Activated CD8-positive, alpha-beta memory T cell treated with anti-CD3 and anti-CD28 coated beads for 1 hour (primary cell): ENCODE measurements at places on chromosomes 2 and 18.

GRCh38 chr2:10007921-10008808 lies 35.2 kb upstream of the KLF11 start:
- DNase-seq = no peak

DNA sequence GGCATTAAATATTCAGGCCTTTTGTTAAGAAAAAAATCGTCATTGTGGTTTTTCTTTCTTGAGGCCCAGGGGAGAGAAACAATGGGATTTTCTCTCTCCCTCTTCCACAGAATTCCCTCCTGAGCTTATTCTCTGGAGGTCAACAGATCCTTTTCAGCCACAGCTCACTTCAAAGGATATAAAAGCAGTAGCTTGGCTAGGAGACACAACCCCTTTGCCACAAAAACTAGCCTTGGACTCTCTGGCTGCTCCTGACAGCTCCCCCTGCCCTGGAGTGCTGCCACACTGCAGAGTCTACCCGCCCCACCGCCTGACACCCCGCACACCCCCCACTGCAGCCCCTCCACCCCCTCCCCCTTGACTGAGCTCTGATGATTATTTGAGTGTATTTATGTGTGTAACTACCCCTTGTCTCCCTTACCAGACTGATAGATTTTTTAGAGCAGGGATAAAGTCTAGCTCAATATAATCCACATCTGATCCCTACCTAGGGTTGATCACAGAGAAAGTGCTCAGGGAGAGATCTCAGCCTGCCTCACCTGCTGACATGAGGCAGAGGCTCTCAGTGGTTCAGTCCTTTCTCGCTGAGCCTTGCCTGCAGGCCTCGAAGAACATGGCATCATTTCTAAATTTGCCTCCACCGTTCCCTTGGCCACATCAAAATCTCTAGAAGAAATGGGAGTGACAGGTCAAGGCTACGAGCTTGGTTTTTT lies 132.2 kb upstream of the SP5 start:
- no peak for DNase-seq

DNA sequence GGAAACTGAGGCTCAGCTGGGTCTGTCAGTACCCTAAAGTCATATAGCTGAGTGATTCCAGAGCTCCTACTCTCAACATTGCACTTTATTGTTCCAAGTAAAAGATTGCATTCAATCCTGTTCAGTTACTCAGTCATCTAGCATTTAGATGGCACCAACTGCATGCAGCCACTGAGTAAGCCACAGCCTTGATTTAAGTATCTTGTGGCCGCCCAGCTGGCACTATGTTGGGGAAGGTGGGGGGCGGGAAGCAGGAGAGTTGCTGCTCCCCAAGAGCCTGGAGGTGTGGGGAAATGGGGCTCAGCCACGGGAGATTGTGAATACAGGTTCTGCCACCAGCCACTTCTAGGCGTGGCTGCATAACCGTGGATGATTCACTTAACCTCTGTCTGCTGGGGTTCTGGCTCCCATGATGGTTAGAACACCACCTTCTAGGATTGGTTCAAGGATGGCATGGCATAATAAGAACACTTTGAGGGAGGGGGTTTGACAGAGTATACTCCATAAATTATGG lies 17.1 kb downstream of the ZFP36L2 start:
- no peak for DNase-seq

- DNase-seq = no peak
Measured at GRCh38 chr2:205880048-205880447, 197.7 kb downstream of the NRP2 start.

DNA sequence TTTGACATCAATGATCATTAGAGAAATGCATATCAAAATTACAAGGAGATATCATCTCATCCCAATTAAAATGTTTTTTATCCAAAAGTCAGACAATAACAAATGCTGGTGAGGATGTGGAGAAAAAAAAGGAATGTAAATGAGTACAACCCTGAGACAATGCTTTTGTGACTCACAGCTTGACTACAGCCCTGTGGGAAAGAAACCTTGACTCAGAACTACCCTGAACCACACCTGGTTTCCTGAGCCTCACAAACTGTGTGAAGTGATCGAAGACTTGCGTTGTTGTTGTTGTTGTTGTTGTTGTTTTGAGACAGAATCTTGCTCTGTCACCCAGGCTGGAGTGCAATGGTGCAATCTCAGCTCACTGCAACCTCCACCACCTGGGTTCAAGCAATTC lies 266.6 kb upstream of the MYT1L start:
- DNase-seq = no peak

DNA sequence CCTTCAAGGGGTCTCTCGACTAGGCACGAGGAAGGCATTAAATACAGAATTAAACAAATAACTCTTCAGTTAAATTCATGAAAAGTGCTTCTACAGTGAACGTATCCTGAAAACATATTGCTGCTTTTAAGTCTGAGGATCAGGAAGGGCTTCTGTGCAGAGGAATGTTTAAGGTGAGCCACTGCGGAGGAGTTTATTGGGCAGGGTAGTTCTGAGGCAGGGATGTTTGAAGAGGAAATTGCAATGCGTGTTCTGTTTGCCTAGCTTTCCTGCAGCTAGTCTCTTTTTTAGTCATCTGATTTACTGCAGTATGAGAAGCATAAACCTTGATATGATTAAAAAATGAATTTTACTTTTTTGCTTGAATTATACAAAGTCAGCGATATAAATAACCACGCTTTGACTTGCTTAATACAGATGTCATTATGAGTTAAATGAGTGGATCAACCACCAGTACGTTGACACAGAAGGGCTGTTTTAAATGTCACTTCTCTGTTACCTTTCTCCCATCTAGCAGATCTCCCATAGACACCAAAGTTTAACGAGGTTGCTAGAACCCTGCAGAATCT lies 98.7 kb downstream of the CTNNA2 start:
- DNase-seq = no peak

GRCh38 chr2:150232321-150232720 lies 255.1 kb downstream of the RND3 start:
- DNase-seq = no peak

DNA sequence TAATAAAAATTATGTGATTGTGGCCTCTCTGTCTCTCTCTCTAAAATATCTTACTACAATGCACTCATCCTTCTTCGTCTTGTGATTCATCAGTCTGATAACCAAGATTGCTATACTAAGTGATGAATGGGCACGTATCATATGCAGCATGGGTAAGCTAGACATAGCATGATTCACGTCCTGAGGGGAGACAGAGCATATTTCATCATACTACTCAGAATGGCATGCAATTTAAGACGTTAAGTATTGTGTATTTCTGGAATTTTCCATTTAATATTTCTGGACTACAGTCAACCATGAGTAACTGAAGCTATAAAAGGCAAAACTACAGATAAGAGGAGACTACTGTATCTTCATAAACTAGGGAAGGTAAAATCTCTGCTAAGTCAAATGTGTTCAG lies 97.0 kb upstream of the CD226 start:
- DNase-seq = no peak

GRCh38 chr18:9260388-9261380 lies 73.9 kb upstream of the TWSG1 start:
- no peak for DNase-seq

DNA sequence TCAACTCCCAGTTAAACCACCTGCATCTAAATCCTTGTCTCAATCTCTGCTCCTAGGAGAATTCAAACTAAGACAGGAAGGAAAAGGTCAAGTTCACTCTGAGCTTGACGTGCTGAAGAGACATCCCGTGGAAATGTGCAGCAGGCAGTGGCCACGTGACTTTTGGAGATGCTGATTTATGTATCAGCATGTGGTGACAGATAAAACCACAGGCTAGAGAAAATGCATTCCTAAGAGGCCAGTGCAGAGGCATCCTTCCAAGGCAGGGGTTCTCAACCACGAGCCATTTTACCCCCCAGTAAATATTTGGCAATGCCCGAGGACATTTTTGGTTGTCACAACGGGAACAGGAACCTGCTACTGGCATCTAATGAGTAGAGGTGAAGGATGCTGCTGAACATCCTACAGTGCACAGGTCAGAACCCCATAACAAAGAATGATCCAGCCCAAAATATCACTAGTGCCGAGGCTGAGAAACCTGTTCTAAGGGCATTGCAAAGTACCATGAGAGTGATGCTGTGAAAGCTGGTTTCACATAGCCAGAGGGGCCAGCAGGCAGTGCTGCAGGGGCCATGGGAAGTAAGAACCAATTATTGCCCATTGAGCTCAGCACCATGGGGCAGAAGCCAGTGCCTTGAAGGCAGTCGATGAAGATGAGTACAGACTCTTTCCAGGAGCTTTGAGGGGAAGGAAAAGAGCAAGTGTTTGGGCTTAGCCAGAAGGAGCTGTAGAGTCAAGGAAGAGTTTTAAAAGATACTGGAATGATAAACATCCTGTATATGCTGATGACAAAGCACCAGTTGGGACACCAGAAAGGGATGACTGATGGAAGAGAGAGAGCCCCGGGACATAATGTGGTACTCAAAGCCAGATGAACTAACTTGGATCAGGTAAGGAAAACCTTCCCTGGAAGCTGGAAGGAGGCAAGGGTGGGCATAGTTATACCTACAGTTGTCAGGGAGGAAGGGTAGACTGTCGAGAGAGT lies 174.6 kb downstream of the HAUS1 start:
- DNase-seq = no peak

GRCh38 chr2:162062559-162062958 lies 11.5 kb downstream of the DPP4 start:
- DNase-seq = no peak

DNA sequence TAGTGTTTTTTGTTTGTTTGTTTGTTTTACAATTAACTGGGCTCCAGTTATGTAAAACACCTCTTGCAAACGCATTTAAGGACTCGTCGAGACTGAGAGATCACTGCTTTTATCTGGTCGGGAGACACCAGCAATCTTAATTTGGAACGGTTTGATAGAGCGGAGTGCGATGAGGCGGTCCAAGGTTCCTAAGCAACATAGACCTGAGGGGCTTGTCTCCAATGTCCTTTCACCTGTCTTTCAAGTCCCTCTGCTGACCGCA lies 729 bp upstream of the SELENOI start:
- DNase-seq = no peak

DNA sequence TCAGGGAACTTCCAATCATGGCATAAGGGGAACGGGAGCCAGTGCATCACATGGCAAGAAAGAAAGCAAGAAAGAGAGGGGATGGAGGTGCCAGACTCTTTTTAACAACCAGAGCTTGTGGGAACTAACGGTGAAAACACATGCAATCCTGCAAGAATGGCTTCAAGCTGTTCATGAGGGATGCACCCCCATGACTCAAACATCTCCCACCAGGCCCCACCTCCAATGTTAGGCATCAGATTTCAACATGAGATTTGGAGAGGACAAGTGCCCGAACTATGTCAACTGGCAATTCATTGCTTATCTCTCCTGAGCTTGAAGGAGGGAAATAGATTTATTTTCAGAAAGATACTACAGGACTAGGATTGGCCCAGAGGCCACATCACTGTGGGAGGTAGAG lies 270.0 kb downstream of the SLC4A3 start:
- DNase-seq = no peak

- DNase-seq = no peak
Measured at GRCh38 chr2:11795590-11795989, 49.2 kb downstream of the LPIN1 start.

DNA sequence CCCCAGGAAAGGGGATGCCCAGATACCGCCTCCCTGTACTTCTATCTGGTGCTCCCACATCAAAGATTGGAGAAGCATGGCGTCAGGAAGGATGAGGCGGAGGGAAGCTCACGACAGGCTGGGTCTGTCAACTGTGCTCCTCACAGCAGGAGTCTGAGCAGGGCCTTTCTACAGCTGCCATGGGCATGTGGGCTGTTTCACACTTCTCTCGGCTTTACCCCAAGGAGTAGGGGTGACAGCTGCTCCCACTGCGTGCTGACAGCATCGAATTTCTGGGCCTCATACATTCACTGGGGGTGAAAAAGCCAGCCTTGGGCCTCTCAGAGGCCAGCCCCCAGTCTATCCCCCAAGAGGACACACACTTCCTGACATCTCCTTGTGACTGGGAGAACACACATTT lies 21.1 kb downstream of the NEURL3 start:
- no peak for DNase-seq

DNA sequence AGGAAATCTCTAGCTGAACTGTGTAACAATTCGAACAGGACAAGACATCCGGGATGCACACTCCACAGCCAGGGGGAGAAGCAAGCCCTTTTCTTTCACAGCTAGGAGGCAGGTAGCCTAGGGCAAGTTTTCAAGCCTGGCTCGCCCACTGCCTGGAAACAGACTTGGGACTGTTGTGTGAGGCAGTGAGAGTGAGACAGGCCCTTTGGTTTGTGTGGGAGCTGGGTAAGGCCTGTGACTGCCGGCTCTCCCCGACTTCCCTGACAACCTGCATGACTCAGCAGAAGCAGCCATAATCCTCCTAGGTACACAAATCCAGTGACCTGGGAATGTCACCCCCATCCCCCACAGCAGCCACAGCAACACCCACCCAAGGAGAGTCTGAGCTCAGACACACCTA lies 179.7 kb downstream of the WDPCP start:
- DNase-seq = no peak

GRCh38 chr2:66547887-66548286 lies 113.0 kb downstream of the MEIS1 start:
- DNase-seq = no peak

DNA sequence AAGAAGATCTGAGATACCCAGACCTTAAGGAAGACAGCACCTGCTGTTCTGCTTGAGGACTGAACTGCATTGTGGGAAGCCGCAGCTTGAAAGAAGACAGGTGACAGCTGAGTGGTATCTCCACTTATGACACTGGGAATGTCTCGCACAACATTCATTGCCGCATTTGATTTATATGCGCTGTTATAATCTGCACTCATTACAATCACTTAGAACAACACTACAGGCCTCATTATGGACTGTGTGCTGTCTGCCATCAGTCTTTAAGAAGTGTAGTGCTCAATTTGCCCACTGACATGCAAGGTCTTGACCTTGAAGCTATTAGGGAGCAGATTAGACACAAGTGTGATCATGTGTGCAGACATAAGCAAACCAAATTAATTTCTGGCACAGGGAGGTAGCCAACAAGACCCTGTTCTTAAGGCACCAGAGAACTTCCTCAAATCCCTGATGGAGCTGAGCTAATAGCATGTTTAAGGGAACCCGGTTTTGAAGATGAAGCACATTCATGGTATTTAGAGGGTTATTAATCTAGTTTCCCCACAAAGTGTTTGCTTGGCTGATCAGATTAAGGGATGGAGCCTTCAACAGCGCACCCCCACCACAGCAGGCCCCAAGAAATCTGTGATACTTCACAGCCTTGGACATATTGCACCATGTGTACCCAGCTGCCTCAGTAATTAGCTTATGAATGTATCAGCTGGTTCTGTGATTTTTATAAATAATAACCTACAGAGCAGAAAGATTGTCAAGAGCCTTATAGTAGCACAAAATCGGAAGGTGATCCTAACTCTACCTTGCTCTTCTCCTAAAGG lies 146.8 kb downstream of the SATB2 start:
- no peak for DNase-seq

- DNase-seq = no peak
Measured at GRCh38 chr18:48446582-48447225, 37.5 kb upstream of the ZBTB7C start.
